ENCODE measurements at places on chromosomes 11 and 22.

DNA sequence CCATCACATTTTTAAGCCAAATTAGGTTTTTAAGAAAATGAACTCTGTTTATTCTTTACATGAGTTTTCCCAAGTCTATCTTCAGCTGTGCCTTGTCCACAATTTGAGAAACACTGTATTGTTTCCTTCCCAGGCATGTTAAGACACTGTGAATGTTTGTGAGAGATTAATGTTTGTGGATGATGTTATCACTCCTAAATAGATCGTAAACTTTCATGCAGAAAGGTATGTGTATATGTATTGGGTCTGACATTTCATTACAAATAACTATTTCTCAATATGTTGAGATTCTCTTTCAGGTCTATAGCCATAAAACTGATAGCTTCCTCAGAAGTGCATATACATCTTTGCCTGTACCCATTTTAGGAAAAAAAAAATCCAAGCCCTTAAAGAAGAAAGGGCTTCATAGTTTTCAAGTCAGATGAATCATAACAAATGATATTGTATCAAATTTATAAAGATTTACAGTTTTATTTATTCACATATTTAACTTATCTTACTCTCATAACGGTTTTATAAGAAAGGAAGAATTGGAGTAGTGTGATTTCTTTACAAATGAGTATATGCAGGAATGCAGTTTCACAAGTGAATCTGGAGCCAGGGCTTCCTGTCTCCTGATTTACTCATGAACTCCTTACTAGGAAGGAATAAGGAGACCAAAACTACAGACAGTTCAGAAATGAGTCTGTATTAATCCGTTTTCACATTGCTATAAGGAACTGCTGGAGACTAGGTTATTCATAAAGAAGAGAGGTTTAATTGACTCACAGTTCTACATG lies 11.2 kb downstream of the OR8D1 start:
- DNase-seq, result no peak

DNA sequence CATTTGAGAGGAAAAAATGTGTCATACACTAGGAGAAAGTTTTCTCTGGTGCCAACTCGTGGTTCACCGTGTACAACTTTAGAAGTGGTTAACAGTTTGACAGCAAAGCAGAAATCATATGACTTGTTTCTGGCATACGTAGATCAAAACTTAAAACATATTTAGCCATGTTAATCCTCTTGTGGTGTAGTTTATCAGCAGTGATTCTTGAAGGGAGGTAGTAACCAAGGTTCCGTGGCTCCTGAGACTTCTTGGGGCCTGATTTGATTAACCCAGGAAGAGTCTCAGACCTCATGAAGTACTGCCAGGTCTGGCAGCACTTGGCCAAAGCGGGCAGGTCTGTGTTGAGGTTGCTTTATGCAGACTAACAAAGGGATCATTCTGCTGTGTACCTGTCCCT lies 40.5 kb downstream of the SREBF2 start:
- DNase-seq, result no peak

- DNase-seq, result no peak
These were observed 11.0 kb upstream of the IGSF9B start for GRCh38 chr11:133967599-133968238.

GRCh38 chr11:70296681-70297080 lies 26.2 kb downstream of the PPFIA1 start:
- no peak for DNase-seq

- no peak for DNase-seq
These were observed 4.9 kb downstream of the ALX4 start for GRCh38 chr11:44305026-44305469.

GRCh38 chr11:12581923-12582322 lies 92.3 kb upstream of the TEAD1 start:
- DNase-seq, result peak; percentile 66

- DNase-seq, result no peak
These were observed 229.6 kb downstream of the DYNC2H1 start for GRCh38 chr11:103338621-103339484.

- DNase-seq, result no peak
These were observed 8.5 kb downstream of the ACAD8 start for GRCh38 chr11:134261626-134262488.

- no peak for DNase-seq
These were observed 5.3 kb downstream of the OR51F2 start for GRCh38 chr11:4826425-4826824.

DNA sequence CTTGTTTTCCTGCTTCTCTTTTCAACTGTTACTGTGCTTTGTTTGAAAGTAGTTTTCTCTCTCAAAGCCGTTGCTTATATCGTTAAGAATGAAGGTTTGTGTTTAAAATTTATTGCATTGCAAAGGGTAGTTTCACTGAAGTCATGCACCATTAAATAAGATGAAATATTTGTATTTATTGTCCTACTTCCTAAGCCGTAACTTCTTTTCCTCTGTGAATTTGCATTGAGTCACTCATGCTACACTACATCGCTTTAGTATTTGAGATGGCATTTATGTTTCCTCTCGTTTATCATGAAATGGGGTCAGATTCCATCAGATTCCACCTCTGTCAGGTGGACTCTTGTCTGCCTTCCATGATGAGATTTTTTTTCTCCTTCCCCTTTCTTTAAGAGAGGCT lies 65.8 kb upstream of the RASSF10 start:
- DNase-seq, result no peak

DNA sequence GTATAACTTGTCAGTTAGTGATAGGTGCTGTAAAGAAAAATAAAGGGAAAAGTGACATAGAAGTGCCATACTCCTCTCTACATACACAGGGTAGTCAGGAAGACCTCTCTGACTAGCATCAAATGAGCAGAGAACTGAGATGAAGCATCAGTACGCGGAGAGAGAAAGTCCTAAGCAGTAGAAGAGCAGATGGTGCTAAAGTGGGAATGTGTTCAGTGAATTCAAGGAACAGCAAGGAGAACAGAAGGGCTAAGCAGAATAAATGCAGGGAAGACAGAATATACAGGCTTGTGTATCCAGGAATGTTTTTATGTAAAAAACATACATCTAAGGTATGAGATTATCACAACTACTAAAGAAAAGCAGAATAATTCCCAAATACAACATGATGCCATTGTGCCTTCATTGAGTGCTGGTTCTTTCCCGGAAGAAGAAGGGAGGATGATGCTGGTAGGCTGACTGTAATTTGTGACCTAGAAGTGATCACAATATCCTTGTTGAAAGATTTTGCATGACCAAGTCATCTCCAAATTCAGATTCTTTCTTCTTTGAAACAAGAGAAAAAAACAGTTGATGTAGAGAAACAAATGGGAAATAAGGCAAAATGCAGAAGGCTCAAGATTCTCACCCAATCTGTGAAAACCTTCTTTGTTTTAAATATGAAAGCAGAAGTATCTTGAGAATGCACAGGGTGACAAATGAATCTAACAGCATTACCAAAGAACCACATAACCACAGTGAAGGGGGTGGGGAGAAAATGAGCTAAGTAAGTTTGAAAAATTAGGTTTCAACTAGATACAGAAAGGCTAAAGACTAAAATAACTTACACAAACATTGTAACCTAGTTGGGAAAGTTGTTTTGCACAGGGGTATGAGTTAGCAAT lies 20.5 kb downstream of the MRE11 start:
- DNase-seq, result no peak

- no peak for DNase-seq
These were observed 7.8 kb downstream of the LARGE2 start for GRCh38 chr11:45930031-45930794.

GRCh38 chr22:46286006-46286405 lies 10.7 kb upstream of the GTSE1 start:
- no peak for DNase-seq

- no peak for DNase-seq
These were observed 11.3 kb upstream of the CCDC86 start for GRCh38 chr11:60830478-60831142.

GRCh38 chr11:34890089-34890488 lies 26.1 kb downstream of the APIP start:
- DNase-seq, result no peak

DNA sequence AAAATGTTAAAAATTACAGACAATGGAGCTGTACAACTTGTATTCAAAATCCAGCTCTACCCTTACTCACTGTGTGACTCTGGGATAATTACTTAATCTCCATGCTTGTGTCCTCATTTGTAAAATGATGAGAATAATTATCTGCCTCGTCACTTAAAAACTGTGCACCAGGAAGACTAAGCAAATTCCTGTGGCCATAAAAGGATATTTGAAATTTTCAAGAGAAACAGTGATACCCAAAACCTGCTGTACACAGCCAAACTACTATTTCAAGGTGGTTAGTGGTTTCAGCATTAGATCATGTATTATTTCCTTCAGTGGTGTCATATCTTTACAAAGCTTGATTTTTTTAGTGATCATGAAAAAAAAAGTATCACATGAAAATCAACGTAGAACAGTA lies 136.9 kb downstream of the METTL15 start:
- DNase-seq, result no peak

GRCh38 chr11:103536335-103536722 lies 427.1 kb downstream of the DYNC2H1 start:
- DNase-seq, result no peak

DNA sequence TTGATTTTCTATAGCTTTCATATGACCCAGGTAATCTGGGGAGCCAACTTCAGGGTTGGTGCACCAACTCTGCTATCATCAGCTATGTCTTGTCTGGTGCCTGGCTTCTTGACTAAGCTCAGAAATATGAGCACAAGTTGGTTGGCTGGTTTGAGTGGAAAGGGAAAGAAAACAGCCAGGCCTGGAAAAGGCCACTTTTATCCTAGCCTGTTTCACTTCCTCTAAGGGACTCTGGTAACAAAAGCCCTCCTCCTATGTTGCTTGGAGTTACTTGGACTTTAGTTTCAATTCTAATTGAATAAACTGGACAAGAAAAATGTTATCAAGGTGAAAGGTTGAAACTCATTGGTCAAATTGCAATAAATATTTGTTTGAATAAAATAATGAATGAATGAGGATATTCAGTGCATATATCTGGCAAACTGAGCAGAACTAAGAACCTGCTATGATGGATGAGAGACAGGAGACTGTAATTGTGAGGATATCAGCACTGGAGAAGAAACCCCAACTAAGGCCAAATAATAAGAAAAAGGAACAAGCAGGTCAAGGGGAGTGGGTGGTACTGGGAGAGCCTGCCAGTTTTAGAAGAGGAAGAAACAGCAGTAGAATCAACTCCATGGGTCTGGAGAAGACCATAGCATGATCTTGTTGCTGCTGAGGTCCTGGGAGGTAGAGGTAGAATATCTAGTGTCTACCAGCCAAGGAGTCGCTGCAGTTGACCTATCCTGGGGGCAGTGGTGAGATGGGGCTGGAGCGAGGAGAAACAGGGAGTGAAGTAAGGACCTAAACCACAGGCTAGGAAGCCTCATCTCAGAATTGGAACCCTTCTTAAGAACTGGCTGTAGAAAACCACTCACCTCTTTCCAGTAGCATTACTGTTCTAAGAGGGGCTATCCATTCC lies 8.2 kb downstream of the ROBO4 start:
- no peak for DNase-seq

DNA sequence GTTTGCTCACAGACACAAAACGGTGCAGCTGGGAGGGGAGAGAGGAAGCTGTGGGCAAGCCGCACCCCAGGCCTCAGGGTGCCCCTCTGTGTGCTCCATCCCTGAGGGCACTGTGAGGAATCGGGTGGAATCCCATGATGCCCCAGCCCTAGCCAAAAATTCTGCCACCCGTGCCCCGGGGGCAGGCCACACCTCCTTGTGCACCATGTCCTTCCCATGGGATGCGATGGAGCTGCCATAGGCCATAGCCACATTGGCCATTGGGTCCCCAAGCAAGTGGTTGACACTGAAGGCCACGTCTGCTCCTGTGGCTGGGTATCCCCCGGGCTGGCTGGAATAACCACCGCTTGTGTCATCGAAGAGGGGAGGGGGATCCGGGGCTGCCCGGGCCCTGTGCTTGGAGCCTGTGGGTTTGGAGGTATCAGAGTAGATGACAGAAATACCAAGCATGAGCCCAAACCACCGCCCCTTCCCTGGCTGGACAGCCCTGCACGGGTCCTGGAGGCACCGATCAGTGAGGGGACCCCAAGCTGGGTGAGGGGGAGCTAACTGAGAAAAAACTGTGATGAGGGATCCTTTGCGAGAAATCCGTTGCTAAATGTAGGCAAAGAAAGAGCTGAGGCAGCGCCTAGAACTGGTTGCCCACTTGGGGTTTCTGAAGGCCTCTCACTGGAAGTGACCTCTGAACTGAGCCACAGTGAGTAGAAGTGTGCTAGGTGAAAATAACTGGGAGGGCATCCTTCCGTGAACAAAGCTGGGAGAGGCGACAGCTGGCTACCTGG lies 863 bp downstream of the YIF1A start:
- no peak for DNase-seq

DNA sequence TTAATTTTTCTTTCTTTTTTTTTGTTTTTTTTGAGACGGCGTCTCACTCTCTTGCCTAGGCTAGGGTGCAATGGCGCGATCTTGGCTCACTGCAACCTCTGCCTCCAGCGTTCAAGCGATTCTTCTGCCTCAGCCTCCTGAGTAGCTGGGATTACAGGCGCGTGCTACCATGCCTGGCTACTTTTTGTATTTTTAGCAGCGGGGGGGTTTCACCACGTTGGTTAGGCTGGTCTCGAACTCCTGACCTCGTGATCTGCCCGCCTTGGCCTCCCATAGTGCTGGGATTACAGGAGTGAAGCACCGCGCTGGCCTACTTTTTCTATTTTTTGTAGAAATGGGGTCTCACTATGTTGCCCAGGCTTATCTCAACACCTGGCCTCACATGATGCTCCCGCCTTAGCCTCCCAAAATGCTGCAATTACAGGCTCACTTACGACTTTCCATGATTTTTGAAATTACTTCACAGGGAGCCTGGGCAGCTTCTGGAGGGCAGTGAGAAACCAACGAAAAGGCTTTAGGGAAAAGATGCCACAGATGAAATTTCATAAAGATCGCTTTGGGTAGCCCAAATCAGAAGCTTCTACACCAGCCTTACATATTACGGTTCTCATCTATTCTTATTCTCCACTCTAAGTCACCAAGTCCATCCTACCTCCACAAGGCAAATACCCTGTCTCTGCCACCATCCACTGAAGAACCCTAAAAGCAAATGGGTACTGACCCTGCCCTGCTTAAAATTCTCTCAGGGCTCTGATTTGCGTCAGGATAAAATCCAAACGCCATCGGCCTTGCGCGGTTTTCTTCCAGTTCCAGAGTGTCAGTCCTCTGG lies 866 bp upstream of the RRM1 start:
- DNase-seq, result peak; percentile 12

- no peak for DNase-seq
These were observed 10.1 kb downstream of the PPP2R1B start for GRCh38 chr11:111756097-111756496.

GRCh38 chr22:32576553-32577253 lies 102.1 kb downstream of the FBXO7 start:
- no peak for DNase-seq

DNA sequence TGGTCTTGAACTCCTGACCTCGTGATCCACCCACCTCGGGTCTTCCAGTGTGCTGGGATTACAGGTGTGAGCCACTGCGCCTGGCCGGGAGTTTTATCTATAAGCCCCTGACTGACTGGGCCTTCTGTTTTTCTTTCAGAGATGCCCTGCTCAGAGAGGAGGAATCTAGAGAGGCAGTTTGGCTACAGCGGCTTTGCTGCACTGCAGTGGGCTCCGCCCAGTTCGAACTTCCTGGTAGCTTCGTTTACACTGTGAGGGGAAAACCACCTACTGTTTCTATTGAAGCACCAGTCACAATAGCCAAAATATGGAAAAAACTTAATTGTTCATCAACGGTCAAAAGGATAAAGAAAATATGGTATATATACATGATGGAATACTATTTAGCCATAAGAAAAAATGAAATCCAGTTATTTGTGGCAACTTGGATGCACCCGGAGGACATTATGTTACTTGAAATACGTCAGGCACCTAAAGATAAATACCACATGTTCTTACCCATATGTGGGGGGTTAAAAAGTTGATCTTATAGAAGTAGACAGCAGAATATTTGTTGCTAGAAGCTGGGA lies 31.9 kb upstream of the FAM181B start:
- DNase-seq, result no peak

Data from left lung (tissue), 14 donors.